ENCODE measurements at places on chromosomes 7 and 10.

DNA sequence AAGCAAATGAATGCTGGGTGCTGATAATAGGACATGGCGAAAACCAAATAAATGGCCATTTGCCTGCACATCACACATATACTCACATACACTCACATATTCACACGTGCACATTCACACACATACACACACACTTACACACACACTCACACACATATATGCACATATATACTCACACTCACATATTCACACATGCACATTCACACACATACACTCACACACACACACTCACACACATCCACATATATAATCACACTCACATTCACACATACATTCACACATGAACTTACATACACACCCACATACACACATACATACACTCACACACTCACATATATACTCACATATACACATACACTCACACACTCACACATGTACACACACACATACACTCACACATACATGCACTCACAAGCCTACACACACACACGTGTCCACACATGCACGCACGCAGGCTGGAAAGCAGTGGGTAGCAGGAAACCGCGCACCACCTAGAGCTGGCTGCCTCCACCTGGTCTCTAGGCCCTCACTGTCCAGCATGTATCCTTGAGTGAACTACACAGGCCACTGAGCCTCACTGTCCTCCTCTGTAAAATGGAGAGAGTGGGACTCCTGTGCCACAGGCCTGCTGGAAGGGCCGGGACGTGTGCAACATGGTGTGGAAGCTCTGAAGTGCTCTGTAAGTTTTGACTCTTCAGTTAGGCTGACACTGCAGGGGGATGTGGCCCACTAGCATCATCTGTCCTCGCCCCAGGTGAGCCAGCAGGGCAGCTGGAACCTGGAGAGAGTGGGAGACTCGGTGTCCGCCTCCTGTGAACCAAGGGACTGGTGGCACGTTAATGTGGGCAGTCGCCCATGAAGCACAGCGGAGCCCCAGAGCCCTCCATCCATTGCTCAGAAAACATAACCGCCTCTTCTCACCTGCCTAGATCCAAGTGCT is 14.9 kb downstream of the TMEM72 start:
- DNase-seq = no peak

DNA sequence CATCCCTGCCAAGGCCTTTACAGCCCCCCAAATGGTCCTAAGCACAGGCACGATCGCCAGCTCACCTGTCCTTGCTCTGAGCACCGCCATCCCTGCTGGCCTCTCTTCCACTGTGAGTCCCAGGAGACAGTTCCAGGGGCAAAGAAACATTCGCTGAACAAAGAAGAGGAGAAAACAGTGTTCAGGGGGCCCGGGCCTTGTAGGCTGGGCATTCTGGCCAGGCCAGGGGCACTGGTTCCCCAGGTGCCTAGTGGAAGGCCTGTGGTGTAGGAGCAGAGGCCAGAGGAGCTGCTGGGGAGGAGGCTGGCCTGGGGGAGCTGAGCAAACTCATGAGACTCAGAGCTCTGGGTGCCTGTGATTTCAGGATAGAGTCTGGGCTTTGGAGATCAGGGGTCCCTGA is 22.6 kb downstream of the AQP1 start:
- no peak for DNase-seq

- no peak for DNase-seq
These were observed 54.9 kb downstream of the KCNMA1 start for GRCh38 chr10:77582710-77583115.

- DNase-seq = no peak
These were observed 15.1 kb upstream of the SH3PXD2A start for GRCh38 chr10:103870516-103870915.

DNA sequence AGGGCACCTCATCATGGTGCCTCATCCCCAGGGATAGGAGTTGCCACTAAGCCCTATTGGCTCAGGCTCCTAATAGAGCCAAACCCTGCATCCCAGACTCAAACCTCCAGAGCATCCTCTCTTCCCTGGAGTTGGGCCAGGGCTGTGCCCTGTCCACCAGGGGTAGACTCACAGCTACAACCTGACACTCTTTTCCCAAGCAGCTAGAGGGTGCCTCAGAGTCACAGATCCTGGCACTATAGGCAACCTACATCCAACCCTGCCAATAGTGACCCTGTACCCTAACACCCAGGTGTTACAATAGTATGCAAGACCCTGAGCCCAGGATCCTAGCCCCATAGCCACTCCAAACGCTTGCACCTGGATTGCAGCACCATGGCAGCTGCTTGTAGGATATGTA is 64.0 kb upstream of the PLA2G12B start:
- DNase-seq = no peak

DNA sequence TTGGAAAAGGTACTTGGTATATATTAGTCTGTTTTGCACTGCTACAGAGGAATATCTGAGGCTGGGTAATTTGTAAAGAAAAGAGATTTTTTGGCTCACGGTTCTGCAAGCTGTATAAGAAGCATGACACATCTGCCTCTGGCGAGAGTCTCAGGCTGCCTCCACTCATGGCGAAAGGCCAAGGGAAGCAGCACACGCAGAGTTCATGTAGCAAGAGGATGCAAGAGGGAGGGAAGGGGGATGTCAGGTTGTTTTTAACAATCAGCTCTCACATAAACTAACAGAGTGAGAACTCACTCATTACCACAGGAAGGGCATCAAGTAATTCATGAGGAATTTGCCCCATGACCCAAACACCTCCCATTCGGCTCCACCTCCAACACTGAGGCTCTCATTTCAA is 484.8 kb upstream of the DPP6 start:
- DNase-seq = no peak

DNA sequence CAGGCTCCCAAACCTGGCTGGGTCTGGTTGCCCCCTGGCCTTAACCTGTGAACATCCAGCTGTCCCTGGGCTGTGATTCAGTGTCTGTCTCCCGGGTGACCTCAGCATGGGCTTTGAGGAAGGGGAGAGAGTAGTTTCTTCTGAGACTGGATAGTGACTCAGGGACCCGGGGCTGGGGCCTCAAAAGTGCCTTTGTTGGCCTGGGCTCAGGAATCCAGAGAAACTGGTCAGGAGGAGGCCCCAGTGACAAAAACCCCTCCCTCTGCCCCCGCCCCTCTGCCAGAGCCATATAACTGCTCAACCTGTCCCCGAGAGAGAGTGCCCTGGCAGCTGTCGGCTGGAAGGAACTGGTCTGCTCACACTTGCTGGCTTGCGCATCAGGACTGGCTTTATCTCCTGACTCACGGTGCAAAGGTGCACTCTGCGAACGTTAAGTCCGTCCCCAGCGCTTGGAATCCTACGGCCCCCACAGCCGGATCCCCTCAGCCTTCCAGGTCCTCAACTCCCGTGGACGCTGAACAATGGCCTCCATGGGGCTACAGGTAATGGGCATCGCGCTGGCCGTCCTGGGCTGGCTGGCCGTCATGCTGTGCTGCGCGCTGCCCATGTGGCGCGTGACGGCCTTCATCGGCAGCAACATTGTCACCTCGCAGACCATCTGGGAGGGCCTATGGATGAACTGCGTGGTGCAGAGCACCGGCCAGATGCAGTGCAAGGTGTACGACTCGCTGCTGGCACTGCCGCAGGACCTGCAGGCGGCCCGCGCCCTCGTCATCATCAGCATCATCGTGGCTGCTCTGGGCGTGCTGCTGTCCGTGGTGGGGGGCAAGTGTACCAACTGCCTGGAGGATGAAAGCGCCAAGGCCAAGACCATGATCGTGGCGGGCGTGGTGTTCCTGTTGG is at the start of gene CLDN4:
Gene CLDN4, plus strand, starts transcription at position 316 of the 903 bp plus-strand sequence. Its CDS starts 206 bp downstream, at position 522.
- no peak for DNase-seq
